ENCODE measurements at places on chromosomes 1 and 21.

DNA sequence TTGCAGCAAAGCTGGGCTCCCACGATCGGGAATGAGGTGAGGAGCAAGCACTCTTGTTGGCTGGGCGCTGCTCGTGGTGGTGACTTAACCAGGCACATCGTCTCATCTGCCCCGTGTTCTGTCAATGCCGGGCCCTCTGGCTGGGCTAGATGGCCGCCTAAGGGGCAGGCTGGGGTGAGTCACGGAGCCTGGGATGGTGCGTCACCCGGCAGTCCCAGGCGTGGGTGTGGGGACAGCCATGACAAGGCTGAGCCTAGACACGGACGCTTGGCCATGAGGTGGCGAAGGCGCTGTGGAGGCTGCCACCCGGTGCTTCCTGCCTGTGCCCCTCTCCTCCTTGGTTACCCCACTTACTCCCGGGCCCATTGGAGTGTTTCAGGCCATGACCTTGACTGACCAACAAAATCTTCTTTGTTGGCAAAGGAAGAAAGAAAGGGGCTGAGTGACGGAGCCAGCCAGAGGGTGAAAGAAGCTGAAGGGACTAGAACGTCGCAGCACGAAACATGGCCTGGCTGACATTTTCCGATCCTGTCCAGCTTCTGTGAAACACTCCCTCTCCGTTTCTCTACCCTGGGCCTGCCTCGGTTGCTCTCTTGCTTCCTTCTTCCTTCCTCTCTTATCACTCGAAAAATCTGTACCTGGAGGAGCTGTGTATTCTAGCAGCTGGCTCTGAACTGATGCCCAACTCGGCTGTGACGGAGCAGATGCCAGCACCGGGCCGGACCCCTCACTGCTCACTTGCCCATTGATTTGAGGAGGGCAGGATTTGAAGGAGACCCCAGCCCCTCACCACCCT is 596 bp downstream of the CD247 start:
- DNase-seq: no peak

DNA sequence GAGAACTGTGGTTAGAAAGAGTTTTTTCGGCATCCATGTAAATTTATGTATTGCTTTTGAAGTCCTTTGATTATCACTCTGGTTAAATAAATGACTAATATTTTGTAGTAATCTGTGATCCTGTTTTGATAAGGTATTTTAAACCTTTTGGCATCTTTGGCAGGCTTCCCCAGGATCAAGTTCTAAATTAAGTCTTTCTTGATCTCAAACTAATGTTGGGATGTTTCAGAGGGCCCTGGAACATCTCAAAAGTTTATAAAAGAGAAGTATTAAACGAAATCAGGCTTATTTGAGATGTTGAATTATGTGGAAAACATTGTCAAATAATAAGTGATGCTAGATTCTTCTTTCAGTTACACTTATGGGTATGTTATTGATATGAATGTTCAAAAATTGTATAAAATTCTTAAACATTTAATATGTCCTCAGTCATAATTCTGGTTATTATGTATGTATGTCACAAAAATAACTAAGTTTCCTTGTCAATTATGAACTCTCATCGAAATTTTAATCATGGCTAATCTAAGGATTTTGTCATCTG is 36.6 kb downstream of the S100A10 start:
- DNase-seq: no peak

GRCh38 chr1:46370214-46370633 is 23.9 kb upstream of the FAAH start:
- no peak for DNase-seq

DNA sequence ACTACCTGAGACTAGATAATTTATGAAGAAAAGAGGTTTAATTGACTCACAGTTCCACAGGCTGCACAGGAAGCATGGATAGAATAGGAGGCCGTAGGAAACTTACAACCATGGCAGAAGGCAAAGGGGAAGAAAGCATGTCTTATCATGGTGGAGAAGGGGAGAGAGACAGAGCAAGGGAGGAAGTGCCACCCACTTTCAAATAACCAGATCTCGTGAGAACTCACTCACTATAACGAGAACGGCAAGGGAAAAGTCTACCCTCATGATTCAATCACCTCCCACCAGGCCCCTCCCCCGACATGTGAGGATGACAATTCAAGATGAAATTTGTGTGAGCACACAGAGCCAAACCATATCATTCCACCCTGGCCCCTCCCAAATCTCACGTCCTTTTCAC is 4.7 kb upstream of the C21orf91 start:
- DNase-seq: no peak

- peak; percentile 69 for DNase-seq
Observed at GRCh38 chr1:234683861-234684632, 74.1 kb upstream of the IRF2BP2 start.

GRCh38 chr1:94323311-94324177 is 86.2 kb upstream of the ARHGAP29 start:
- DNase-seq: no peak

- DNase-seq: no peak
Observed at GRCh38 chr1:114234408-114235124, 80.9 kb upstream of the SYT6 start.

DNA sequence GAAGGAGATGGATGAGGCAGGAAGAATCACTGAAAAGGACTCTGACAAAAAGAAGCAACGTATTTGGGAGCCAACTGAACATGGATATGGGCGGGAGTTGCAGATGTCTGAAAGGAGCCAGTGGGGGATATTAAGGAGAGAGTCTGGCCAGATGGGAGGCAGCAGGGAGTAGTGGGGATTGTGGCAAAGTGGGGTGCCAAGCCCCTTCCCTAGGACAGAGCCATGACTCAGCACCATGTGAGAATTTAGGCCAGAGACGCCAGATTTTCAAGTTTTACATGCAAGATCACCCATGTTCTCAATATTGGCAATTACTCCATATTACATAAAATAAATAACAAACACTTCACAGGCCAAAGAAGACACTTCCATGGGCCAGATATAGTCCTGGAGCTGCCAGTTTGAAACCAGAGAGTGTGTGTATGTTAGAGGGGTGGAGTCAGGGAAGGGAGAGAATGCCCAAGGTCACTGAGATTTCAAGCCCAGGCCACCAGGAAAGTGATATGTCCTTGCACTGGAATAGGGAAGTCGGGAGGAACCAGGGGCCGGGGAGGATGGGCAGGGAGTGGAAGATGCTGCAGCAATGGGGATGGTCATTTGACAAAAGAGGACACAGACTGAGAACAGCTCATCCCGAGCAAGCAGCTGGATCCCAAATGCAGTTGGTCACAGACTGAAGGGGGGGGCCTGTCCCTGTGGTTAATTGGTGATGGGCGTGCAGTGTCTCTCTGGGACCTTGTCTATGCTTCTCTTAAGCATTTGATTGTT is 23.5 kb downstream of the TMEM51 start:
- DNase-seq: no peak

GRCh38 chr1:243723458-243724043 is 126.5 kb downstream of the AKT3 start:
- no peak for DNase-seq

GRCh38 chr1:53134042-53134485 is 8.4 kb downstream of the SLC1A7 start:
- no peak for DNase-seq

Measured in AG08396 (cell line).